Hepatocyte (in vitro differentiated cells): ENCODE measurements at places on chromosomes 1 and 21. TPM values are rescaled to one million over a fixed set of nuclear protein-coding genes. Genes with fewer than 3 reads are reported as not detected.

DNA sequence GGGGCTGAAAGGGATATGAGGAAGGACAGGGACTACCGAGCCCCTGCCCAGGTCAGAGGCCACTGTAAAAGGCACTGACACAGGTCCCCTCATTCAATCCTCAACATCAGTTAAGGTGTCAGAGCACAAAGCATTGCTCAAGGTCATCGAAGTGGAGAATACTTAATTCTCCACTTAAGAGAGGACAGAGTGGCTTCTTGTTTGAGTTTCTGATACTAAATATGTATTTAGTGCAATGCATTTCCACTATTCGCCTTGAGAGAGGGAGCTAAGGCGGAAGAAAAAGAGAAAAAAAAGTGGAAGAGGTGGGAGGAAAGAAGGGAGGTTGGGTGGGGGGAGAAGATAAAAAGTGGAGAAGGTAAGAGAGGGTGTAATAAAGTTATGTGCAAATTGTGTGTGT lies 100.1 kb upstream of the SPATA6 start:
- DNase-seq: no peak
- H3K27ac ChIP-seq: no peak overlapping the region
- peaks cover 4% of the 10 kb centered on the region for H3K27me3 ChIP-seq
- H3K36me3 ChIP-seq: no peaks in the 10 kb centered on the region
- H3K4me1 ChIP-seq: no peaks in the 10 kb centered on the region

RGS8 gene
- 0.04 TPM in 1 of 2 replicates, not detected in the other for total RNA-seq

TSPAN1 gene
- total RNA-seq: 32.1 and 33.4 TPM in 2 replicates

- no peaks in the 10 kb centered on the region for H3K4me1 ChIP-seq
- no peaks in the 10 kb centered on the region for H3K36me3 ChIP-seq
- no peak overlapping the region for H3K4me3 ChIP-seq
- H3K27ac ChIP-seq: no peak overlapping the region
Measured at GRCh38 chr1:187513190-187513589, 684.4 kb downstream of the PLA2G4A start.

AQP10 gene
- total RNA-seq: 0.96 and 2.0 TPM in 2 replicates

DNA sequence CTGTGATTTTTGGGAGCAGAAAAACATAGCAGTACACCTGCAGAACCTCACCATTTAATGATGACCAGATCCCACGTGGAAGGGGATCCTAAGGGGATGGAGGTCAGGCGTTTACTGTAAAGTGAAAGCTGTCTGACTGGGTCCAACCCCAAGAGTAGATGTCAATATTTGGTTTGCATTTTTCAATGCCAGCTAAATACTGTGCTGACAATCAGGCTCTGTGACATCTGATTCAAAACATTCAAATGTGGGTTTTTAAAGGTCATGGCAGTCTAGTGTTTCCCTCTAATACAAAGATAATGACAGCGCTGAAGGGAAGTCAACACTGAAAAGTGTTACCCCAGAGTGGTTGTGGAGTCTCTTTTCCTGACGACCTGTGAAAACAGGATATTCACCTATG lies 68.1 kb downstream of the SPAG17 start:
- no peak overlapping the region for H3K27ac ChIP-seq
- peaks cover 10% of the 10 kb centered on the region for H3K4me1 ChIP-seq
- DNase-seq: no peak
- no peak overlapping the region for H3K4me3 ChIP-seq
- H3K36me3 ChIP-seq: no peaks in the 10 kb centered on the region

DNA sequence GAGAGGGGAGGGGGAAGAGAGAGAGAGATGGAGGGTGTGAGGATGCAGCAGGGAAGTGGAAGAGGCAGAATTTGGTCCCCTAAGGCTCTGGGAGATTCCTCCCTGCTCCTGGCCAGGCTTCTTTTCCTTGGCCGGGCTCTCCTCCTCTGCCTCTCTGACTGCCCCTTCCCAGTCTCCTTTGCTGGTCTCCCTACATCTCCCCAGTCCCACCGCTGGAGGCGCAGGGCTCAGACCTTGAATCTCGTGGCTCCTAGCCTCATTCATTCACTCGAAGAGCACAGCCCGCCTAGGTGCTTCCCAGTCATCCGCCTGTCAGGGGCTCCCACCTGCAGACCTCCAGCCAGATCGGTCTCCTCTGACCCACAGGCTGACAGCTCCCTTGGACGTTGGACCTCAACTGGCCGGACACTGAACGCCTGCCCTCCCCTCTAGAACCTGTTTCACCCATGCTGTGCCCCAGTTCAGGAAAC lies 76.5 kb downstream of the VWA5B1 start:
- H3K4me3 ChIP-seq: peak overlapping the region; percentile 15
- H3K4me1 ChIP-seq: peaks cover 5% of the 10 kb centered on the region
- H3K36me3 ChIP-seq: no peaks in the 10 kb centered on the region
- DNase-seq: peak; percentile 75
- H3K27me3 ChIP-seq: peaks cover 81% of the 10 kb centered on the region

KLF18 gene
- not detected in 2 replicates for total RNA-seq

PRRX1 gene
- total RNA-seq: 41.5 and 42.3 TPM in 2 replicates

- H3K4me1 ChIP-seq: peaks cover 21% of the 10 kb centered on the region
- no peak overlapping the region for H3K4me3 ChIP-seq
- H3K27me3 ChIP-seq: no peaks in the 10 kb centered on the region
- H3K36me3 ChIP-seq: no peaks in the 10 kb centered on the region
- DNase-seq: no peak
- no peak overlapping the region for H3K27ac ChIP-seq
Measured at GRCh38 chr1:10525208-10525607, 50.5 kb downstream of the PEX14 start.

S100A7A gene
- total RNA-seq: not detected in 2 replicates

DNA sequence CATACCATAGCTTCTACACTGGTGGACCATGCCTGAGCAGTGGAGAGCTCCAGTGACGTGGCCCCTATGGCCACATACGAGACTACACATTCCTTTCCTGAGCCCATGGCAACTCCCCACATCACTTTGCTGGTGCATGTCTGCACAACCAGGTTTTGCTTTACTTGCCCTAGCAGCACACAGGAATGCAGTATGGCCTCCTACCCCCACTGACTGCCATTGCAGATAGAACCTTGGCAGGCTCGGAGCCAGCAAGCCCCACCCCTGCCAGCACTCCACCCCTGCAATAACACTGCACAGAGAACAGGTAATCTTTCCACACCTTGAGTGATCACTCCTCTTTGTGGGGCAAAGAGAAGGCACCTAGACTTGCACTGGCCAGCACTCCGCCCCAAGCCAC lies 531.9 kb upstream of the CAMK1G start:
- H3K4me1 ChIP-seq: no peaks in the 10 kb centered on the region
- H3K27me3 ChIP-seq: no peaks in the 10 kb centered on the region
- H3K4me3 ChIP-seq: no peak overlapping the region

- H3K36me3 ChIP-seq: no peaks in the 10 kb centered on the region
- DNase-seq: no peak
- H3K27ac ChIP-seq: no peak overlapping the region
- no peaks in the 10 kb centered on the region for H3K4me1 ChIP-seq
Measured at GRCh38 chr1:38213646-38214434, 167.2 kb upstream of the POU3F1 start.

LY9 gene
- total RNA-seq: not detected in 2 replicates

CELA2B gene
- 0.73 TPM in 1 of 2 replicates, not detected in the other for total RNA-seq
